CD4-positive, alpha-beta T cell treated with Interleukin-15 for 1 hour (primary cell): ENCODE measurements at places on chromosomes 5 and 9.

DNA sequence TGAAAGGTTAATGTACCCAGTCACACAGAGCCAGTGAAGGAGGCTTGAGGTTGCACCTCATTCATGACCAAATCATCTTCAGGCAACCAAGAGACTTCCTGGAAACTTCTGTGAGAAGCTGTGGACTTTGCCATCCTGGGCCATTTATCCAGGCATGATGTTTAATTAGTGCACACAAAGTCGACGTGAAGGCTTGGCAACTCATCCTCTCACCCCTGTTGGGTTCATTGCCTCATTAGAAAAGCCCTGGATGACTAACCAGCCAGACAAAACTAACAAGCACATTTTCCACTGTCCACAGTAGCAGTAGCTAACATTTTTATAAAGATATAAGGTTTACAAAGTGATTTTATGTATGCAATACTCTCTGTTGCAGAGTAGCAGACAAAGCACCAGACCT lies 65.7 kb upstream of the ZNF462 start:
- no peak for DNase-seq

- DNase-seq = peak; percentile 89
These were observed 21.0 kb downstream of the EXOC3 start for GRCh38 chr5:463952-464351.

- no peak for DNase-seq
These were observed 157.5 kb downstream of the ZSWIM6 start for GRCh38 chr5:61489574-61489973.

DNA sequence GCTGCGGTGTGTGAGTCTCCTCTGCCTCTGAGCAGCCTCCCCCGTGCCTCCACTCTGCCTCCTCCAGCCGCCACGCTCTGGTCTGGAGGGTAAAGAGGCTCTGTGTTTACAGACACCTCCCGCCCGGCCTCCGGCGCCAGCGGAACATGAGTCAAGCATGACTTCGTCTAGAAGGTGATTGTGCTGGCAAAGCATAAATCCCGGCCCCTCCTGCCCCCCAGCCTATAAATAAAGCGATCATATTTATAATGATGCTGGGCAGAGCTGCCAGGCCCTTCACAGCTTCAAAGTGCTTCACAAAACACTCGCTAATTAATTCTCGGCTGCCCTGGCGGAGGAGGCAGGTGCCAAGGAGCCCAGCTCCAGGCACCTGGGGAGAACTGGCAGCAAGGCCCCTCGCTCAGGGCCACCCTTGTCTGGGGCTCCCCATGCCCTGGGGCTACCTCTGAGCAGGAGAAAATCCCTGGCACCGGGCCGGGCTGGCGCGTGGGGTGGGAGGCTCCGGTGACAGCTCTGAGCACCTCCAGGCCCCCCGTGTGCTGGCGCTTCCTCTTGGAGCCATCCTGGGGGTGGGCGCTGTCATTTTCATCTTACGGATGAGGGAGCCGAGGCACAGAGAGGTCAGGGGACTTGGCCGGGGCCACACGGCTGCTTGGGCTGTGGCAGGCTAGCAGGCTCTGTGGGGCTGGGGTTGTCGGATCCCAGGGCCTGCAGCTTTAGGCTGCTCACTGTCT lies 87.8 kb downstream of the RXRA start:
- no peak for DNase-seq

GRCh38 chr5:172175263-172175719 lies 12.7 kb downstream of the STK10 start:
- DNase-seq = peak; percentile 91

DNA sequence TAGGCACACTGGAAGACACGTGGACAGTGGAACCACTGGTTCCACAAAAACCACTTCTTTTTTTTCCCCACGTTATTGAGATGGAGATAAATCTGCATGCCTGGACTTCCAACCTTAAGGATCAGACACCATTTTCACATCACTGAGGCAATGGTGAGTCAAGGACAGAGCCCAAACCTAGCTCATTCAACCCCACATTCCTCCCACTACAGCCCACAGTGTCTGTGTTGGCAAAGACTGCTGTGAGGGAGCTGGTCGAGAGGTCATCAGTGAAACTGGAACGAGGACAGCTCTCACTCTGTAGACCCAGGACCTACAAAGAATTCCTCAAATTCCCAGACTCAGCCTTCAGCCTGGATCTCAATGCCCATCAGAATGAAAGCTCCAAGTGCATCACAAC lies 74.8 kb downstream of the ABCA1 start:
- no peak for DNase-seq

DNA sequence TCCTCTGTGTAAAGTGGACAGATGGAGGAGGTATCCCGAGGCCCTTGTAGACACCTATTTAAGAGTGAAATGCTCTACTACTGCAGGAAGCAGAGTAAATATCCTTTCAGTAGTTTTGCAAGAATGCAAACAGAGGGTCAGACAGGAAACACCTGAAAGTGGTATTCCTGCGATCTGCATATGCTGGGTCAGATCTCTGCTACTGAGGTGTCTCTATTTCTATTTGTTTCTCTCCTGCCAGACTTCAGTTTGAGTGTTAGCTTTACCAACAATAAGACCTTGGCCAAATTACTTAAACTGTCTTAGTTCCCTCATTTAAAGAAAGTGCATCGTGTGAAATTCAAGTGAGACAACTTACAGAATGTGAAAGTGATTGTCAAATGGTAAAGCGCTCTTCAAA lies 47.6 kb downstream of the JAKMIP2 start:
- no peak for DNase-seq

DNA sequence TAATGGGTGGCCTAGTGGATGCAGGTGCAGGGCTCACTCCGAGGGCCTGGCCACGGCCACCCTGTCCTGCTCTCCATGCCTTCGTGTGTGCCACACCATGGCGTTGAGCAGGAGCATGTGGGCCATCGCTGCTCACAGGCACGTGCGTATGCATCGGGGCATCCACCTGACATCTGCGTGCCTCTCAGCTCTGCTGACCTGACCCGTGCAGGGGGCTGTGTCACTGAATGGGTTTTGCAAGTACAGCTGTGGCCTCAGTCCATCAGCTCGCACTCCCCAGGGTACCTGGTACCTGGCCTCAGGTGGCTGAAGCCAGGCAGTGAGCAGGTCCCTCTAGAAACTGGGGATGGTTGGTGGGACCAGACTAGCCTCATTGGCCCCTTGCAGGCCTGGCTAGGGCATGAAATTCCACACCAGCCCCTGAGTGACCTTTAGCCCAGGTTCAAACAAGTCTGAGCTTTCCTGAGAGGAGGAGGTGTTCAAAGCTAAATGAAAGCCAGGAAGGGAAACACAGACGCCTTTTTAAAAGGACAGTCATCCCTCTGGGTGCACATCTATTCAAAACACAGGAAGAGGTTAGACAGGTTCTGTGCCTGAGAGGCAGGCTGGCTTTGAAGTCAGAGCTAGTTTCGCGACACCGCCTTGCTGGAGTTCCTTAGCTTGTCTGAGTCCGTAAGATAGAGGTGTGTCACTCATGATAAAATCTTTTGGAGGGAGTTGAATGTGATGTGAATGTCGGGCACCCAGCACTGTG lies 74.0 kb downstream of the MACROH2A1 start:
- DNase-seq = no peak

GRCh38 chr5:165076686-165077085 lies 1571.3 kb downstream of the MAT2B start:
- no peak for DNase-seq

DNA sequence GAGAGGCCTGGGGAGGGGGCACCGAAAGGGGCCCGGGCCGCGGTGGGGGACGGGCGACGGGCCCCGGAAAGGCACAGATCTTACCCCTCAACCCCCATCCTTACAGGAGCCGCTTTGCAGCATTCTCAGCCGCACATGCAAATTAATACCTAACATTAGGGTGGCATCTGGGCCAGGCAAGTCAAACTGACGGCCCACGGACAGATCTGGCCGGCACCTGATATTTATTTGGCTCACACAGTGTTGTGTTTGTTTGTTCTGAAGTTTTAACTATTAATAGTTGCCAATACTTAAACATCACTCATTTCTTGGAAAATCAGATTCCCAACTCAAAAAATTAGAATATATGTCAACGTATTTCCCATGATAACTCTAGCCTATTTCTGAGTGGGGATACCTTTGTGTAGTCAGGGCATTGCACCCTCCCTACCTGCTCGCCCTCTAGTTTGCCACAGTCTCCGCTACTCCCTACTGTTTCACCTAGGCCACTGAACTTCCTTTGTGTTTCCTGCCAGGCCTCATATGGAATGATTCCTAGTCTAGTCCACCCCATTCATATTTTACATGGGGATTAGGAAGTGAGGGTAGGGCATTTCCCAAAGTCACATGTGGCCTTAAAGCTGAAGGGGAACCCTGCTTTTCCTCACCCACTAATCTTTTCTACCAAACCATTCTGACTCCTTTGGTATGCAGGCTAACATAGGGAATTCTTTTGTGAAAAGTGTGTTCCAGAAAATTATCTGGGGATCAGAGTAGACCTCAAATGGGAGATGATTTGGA lies 71.9 kb upstream of the LARP1 start:
- DNase-seq = no peak

- no peak for DNase-seq
These were observed 39.1 kb downstream of the NIPBL start for GRCh38 chr5:36915653-36916052.

- DNase-seq = no peak
These were observed 319.3 kb upstream of the ADAMTSL1 start for GRCh38 chr9:18154661-18155060.
